Fibroblast of villous mesenchyme (primary cell): ENCODE measurements at places on chromosomes 5 and 9. TPM values are rescaled to one million over a fixed set of nuclear protein-coding genes. Genes with fewer than 3 reads are reported as not detected.
A peak's percentile ranks its signal among the peaks of the same experiment; 100 is the strongest.

DNA sequence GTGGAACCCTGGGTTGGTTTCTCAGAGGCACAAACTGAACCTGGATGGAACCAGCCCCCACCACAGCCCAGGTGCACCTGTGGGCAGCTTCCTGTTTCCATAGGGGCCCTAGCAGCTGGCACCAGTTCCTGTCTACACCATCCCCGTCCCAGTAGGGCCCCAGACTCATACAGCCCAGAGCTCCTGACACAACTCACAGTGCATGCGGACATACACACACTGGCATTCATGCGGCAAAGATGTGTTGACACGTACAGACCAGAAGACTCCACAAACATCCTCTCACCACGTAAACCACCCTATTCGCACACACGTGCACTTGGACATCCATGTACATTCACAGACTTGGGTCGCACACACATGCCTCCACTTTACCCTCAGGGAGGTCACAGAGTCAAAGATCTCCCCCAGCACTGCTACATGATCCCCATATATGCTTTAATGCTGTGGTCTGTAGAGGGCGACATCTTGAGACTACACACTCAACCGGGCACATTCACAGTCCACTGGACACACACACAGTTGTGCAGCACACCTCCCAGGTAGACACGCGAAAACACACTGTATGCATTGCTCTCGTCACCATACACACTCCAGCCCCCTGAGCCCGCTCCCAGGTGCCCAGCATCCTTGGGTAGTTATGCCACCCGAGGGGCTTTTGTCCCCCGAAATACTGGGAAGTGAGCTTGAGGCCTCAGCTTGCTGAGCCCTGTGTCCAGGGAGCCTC lies 22.4 kb downstream of the CXXC5 start:
- DNase-seq = no peak

SOX30 gene
- under 0.01 TPM in 1 of 2 replicates, not detected in the other for total RNA-seq

DNA sequence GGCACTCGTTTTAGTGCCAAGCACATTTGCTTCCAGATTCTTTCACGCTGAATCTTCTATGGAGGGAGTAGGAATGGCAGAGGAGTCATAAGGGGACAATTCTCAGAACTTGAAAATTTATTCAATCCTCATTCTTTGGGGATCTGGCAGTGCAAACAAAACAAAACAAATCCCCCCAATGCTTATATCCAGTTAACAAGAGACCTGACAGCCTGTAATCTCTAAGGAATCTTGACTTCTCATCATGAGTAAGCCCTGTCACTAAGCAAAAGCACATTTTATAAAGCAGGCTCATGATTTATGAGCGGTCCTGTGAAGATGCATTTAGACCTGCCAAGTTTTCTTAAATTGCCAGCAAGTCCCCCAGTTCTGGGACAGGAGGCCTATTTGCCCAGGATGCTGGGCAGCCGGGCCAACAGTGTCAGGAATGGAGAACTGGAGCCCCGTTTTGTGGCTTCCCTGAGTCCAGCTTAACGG lies 513.9 kb downstream of the CTNND2 start:
- no peak for DNase-seq

OBP2A gene
- total RNA-seq = not detected in 2 replicates

GRCh38 chr5:167245868-167246267 lies 1045.6 kb upstream of the WWC1 start:
- DNase-seq = no peak

MTAP gene
- total RNA-seq = 26.4 and 36.7 TPM in 2 replicates

GRCh38 chr5:163867738-163868137 lies 362.3 kb downstream of the MAT2B start:
- no peak for DNase-seq

DNA sequence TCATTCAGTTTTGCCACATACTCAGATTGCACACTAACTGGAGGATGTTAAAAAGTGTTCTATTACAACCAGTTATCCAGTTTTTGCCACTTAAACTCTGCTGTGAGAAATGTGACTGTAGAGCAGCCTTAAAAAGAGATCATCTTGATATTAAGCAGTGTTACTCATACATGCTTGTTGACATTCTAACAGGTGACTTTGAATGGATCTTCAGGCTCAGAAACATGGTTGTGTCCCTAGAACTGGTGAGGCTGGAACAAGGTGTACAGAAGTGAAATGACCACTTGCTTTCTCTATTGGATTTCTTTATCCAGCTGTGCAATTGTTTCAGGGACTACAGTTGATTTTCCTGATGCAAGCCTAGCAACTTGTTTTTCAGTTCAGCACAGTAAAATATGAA lies 166.1 kb upstream of the CCDC152 start:
- no peak for DNase-seq

- peak; percentile 92 for DNase-seq
These were observed 30.9 kb downstream of the GALNT10 start for GRCh38 chr5:154221371-154221896.

ADAMTS13 gene
- 1.3 TPM in 2 replicates for total RNA-seq

FOXD4L4 gene
- under 0.01 TPM in 1 of 2 replicates, not detected in the other for total RNA-seq

GRCh38 chr5:132456296-132456986 lies 34.1 kb downstream of the IRF1 start:
- DNase-seq = peak; percentile 59

- no peak for DNase-seq
These were observed 528.7 kb upstream of the DAP start for GRCh38 chr5:11289733-11290132.

SUSD3 gene
- total RNA-seq = 3.2 and 12.1 TPM in 2 replicates

DNA sequence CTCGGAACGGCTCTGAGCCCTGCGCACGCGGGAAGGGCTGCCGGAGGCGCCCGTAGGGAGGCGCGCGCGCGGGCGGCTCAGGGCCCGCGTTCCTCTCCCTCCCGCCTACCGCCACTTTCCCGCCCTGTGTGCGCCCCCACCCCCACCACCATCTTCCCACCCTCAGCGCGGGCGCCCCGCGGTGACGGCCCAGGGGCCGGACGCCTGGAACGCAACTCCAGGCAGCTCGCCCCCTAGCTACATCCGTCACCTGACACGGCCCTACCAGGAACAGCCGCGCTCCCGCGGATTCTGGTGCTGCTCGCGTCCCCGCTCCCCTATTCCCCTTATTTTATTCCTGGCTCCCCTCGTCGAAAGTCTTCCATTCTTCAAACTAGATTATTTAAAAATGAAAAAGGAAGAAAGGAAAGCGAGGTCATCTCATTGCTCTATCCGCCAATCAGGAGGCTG lies at the start of gene CDKN2B-AS1:
TSS of gene CDKN2B-AS1 (plus strand) at position 236 of the 450 bp plus-strand sequence.
- peak; percentile 84 for DNase-seq

PFN3 gene
- total RNA-seq = not detected in 2 replicates

DCTN3 gene
- total RNA-seq = 70.8 and 102 TPM in 2 replicates

- DNase-seq = no peak
These were observed 718 bp downstream of the QSOX2 start for GRCh38 chr9:136244969-136245218.

DNA sequence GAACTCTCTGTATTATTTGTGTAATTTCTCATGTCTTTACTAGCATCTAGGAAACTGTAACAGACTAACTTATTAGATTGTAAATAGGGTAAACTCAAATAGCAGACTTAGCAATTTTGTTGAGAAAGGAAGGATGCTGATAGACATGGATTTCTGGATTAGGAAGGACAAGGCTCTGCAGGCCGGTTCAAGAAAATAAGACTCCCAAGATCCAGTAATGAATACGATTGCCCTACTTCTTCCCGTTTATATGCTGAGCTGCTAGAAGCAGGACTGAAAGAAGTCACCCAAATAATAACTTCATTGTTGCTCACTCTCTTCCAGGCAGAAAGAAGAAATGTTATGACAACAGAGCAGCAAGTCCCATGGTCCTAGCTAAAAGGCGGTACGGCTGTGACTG lies 22.8 kb upstream of the C9orf40 start:
- DNase-seq = no peak

DNA sequence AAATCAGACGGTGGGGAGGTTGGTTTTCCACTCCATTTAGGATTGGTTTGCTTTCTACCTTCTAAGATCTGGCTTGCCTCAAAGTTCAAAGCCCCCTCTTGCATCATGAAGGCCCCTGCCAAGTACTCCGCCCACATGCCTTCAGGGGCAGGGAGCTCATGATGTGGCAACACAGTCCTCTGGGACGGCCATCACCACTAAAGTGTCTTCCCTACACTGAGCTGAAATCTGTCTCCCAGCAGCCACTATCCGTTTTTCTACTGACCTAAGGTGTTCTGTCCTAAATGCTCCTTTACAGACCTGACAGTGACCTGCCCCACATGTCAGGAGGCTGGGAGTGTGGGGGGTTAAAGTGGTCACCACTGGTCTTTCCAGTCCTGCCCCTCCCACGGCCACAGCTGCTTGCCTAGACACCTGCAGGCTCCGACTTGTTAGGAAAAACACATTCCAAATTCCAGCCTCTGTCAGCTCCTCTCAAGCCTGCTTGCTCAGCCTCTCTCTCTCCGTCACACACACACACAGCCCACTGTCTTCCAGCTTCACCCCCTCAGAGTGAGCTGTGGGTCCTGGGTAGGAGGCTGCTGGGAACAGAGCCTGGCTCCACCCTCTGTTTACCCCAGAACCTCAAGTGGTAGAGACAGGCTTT lies 44.9 kb downstream of the SHB start:
- DNase-seq = peak; percentile 89

TYRP1 gene
- 0.43 and 2.9 TPM in 2 replicates for total RNA-seq

DNA sequence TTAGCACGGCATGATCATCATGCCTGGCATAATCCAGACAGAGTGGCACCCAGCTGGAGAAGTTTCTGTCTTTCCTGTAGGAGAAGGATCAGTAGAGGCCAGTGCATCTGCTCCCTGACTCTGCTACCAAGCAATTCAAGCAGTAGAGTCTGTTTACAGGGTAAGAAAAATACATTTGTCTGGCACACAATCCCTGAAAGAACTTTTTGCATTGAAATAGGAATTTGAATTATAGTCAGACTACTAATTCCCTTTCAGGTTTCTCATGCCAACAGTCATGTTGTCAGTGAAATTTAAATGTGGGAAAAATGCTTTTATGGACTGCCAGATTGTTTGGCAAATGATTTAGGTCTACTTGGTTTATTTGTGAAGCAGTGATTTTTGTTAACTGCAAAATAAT lies 125.6 kb downstream of the RAB3C start:
- no peak for DNase-seq

DNA sequence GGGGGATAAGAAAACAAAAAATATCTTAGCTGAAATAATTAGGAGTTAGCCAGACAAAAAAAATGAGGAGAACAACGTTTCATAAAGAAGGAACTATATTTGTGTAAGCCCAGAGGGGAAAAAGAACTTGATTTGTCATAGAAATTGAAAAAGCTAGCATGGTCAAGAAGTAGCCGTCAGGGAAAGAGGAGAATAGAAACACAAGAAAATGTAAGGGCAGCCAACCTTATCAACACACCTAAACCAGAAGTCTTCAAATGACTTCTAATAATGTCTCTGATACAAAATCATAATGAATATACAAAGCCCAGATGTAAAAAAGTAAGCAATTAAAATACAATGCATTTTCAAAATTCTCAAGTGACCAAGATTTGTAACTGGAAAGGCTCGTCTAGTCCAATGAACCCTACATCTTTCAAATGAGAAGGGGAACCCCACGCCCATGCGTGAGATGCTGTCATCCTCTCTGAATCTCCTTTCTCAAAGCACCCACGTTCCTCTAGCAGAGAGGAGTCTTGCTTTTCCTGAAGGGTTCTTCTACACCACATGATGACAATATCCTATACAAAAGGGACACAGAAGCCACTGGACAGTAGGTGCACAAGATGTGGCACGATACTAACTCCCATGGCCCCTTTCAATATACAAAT lies 103.7 kb downstream of the ARL15 start:
- no peak for DNase-seq

DNA sequence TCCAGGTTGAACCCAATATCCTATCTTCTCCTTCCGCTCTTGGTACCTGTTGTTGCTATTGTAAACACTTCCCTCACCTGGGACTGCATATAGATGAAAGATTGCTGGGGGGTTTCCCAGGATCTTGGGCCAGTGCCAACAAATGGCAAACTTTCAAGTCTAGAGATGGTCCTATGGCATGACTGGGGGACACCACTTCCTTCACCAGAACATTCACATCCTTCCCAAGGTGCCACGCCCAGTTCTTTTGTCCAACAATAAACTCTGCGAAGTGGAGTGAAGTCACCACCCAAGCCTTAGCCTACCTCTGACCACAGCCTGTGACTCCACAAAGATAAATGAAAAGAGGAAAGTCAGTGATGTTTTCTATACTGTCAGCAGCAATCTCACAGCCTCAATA lies 34.4 kb downstream of the DOCK8 start:
- DNase-seq = no peak

SPATA31A3 gene
- total RNA-seq = not detected in 2 replicates

RASEF gene
- 0.43 and 0.97 TPM in 2 replicates for total RNA-seq

GRCh38 chr9:101047848-101048397 lies 19.4 kb downstream of the PLPPR1 start:
- DNase-seq = no peak

DNA sequence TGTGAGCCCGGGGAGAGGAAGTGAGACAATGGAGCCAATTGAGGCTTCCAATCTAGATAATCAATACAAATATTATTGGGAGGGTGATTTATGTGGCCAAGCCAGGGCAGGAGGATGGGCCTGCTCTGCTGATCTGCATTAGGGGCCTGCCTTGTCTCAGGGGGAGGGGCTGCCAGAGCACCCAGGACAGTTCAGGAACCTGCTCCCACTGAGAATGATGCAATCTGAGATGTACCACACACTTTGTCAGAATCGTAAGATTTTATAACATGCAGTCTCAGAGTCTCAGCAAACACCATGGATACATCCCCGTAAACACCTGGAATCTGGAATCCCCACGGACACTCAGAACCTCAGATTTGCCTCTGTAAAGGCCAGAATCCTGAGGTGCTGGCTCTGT lies 19.3 kb downstream of the FGF18 start:
- no peak for DNase-seq

GRCh38 chr5:91109634-91110033 lies 273.5 kb downstream of the ARRDC3 start:
- peak; percentile 22 for DNase-seq

CEMIP2 gene
- 153 and 180 TPM in 2 replicates for total RNA-seq

DNA sequence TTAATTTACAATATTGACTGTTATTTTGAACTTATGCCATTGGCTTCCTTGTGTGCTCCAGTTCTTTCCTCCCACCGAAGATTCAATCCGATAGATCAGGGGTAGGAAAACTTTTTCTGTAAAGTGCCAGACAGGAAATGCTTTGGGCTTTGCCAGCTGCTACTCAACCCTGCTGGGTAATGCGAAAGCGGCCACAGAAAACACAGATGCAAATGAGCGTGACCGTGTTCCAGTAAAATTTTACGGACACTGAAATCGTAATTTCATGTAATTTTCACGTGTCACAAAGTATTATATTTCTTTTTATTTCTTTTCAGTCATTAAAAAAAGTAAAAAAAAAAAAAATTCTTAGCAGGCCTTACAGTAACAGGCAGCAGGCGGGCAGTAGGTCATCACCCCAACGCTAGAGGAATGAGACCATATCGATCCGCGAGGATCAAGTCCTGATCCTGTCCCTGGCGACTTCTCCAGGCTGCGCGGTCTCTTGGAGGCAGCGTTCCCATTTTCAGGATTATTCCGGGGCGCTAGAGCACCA lies 599 bp downstream of the NMRK1 start:
- peak; percentile 68 for DNase-seq

DNA sequence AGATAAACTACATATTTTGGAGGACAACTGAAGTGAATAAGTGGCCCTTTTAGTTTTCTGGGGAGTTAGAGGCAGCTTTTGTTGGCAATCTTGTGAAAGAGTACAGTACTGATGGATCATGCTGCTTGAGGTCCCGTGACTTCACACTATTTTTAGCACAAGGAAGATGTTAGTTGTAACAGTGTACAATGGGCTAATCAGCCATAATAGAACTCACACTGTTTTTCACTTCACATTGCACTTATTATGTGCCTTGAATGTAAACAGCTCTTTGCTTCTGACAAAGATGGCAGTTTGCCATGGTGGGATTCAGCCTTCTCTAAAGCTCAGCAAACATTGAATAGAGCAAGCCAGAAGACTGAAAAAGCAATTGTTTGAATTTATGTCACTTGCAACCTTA lies 176.7 kb upstream of the ZNF608 start:
- peak; percentile 45 for DNase-seq

SLC1A3 gene
- 1.3 and 4.8 TPM in 2 replicates for total RNA-seq
